Activated naive CD8-positive, alpha-beta T cell treated with anti-CD3 and anti-CD28 coated beads, Interleukin-2, amount 50 U/mL, for 16 hours (primary cell): ENCODE measurements at places on chromosomes 5 and 9.

- DNase-seq, result no peak
Observed at GRCh38 chr5:109485030-109485429, 75.3 kb upstream of the PJA2 start.

DNA sequence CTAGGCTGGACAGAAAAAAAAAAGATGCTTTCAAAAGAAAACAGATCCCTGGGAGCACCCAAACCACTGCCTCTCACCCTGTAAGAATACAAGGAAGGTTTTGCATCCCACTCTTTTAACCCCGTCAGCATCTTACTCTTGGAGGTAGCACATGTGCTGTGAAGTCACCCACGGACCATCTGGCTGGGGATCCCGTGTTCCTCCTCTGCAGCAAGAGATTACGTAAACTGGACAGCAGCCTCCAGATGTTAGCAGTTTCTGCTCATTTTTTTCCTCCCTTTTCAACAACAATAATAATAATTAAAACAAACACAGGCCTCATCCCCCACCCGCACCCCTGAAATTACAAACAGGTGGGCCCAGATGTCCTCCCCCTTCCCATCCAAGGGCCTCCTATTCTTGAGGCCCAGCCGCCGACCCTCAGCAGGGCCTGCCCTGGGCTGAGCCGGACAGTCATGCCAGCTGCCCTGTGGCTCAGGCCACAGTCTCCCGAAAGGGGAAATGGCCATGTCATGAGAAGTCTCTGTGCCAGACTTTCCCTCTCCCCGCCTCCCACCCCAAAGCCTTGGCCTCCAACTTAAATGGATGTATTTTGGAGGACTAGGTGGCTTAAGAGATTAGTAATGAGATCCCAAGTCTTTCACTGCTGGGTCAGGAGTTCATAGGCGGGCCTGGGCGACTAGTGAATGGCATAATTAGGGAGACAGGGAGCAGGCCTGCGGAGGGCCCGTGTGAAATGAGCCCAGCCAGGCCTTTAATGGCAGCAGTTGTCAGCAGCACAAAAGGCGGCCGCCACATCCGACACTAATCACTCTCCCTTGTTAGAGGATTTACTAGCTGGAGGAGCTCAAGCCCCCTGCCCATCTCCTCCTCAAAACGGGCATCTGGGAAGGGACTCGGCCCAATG, 165.1 kb downstream of the PAPPA start:
- DNase-seq, result no peak

DNA sequence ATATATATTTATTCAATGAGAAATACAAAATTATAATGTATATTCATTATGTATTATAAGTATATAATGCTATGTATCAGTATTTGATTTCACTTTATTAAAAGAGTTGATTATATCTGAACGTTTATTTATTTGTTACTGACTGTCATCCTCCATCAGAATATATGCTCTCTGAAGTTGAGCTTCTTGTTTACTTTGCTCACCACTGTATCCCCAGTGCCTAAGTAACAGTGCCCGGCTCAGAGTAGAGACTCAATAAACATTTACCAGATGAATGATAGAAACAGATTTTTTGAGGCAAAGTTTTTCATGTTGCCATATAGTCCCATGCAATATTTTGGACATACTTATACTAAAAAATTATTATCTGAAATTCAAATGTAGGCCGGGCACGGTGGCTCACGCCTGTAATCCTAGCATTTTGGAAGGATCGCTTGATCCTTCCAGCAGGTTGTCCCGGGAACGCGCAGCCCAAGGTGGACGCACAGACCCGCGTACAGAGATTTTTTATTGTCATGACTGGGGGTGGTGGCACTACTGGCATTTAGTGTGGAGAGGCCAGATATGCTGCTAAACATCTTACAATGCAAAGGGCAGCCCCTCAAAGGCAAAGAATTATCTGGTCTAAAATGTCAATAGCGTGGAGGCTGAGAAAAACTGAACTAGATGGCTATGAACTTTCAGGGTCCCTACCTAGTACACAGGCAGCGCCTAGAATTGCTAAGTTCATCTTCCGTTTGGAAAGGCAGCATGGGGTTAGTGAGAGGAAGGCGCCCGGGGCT, 761 bp upstream of the DNAJC25 start:
- no peak for DNase-seq

DNA sequence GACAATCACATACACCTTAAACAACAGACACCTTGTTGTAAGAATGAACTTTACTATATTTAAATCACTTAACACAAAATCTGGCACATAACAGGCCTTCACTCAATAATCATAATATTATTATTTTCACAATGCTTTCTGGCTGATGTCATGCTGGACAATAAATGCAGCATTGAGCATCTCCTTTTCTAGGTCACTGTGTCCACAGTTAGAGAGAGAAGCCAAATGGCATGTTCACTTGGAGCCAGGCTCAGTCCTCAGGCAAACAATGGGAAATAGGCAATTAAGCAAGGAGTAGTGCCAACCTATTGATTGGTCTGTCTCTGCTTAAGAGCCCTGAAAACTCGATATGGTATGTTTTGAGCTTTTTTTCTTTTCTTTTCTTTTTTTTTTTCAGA, 50.6 kb upstream of the KLF4 start:
- DNase-seq, result no peak

- DNase-seq, result no peak
Observed at GRCh38 chr5:167720259-167720658, 571.2 kb upstream of the WWC1 start.

DNA sequence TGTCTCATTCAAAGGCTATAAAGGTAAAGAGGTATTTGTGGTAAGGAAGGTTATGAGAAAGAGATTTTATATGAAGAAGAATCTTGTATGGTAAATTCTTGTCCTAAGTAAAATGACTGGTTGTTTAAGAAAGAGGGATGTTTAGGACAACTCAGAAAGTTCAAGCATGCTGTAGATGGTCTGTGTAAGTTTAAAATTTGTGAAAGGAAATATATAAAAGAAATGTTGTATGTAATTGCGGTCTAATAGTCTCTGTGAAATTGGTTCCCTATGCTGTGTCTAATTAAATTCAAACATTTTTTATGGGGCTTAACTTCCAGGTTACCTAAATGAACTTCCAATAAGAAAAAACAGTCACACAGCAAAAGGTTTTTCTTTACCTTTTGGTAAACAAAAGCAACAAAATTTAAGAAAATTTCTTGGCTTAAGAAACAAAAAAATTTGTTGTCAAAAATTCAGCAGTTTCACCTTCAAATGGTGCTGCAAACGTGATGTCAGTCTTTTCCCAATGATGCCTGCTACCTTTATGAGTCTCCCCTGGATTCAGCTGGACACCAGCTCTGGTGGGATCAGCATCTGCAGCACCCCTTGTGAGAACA, 83.0 kb upstream of the FCN1 start:
- DNase-seq, result no peak

DNA sequence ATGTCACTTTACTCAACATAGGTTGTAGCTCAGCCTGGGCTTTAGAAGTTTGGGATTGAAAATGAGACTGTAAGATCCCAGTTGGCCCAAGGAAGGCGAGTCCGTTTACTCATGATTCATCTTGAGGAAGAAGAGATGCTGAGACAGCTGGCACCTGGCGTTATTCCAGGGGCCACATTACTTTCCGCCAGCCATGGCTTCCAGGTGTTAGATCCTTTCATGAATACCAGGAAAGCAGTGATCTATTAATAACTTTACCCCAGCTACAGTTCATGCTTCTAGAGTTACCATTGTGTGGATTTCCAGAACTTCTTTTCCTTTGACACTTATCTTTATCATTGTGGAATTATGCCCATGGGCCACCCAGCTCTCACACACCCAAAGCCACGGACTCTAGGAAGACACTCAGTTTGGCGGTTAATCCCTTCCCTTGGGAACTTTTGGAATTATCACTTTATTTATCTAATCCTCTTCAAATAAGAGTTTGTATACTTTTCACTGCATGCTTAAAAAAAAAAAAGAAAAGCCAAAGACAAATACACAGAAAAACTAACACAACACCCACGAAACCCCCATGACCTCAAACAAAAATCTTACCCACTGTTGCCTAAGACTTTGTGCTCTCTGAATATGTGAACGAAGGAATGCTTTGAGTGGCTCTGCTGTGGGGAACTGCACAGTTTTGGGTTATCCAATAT, 26.9 kb downstream of the RAI14 start:
- DNase-seq, result no peak

GRCh38 chr5:31237174-31237573, 43.7 kb downstream of the CDH6 start:
- no peak for DNase-seq

DNA sequence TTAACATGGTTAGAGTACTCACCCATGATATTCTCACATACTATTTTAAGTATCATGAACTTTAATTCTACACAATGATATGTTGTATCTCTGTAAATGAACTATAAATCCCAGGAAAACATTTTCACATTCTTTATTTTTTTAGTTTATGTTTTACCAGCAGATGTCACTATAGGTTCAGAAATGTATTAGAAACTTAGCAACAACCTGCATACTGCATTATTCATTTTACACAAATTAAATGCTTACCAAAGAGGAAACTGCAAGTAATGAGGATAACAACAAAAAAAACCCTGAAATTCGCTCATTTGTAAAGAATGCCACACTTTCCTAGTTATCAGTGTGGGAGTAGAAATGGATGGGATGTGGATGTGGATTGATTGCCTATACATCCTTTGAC, 217.5 kb upstream of the OTULINL start:
- no peak for DNase-seq

DNA sequence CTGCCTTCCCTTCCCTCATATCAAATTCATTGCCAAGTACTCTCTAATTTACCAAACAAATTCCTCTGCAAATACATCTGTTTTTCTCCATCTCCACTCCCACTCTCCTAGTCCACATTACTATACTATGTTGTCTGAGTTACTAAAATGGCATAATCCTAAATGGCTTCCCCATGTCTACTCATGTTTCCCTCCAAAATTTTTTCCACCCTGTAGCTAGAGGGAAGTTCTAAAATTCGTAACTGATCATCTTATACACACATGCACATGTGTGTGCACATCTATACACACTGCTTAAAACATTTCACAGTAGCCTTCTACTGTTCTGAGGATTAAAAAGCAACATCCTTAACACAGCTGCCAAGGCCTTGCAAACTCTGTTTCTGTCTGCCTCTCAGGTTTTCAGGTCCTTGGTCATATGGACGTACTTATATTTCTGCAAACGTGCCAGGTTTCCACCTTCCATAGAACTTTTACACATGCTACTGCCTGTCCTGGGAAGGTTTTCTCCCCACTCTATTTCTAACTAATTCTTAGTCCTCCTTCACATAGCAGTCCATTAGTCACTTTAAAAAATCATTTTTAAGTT, 140.6 kb downstream of the LURAP1L start:
- DNase-seq, result no peak

- peak; percentile 52 for DNase-seq
Observed at GRCh38 chr9:33225319-33226147, 14.4 kb upstream of the SPINK4 start.

DNA sequence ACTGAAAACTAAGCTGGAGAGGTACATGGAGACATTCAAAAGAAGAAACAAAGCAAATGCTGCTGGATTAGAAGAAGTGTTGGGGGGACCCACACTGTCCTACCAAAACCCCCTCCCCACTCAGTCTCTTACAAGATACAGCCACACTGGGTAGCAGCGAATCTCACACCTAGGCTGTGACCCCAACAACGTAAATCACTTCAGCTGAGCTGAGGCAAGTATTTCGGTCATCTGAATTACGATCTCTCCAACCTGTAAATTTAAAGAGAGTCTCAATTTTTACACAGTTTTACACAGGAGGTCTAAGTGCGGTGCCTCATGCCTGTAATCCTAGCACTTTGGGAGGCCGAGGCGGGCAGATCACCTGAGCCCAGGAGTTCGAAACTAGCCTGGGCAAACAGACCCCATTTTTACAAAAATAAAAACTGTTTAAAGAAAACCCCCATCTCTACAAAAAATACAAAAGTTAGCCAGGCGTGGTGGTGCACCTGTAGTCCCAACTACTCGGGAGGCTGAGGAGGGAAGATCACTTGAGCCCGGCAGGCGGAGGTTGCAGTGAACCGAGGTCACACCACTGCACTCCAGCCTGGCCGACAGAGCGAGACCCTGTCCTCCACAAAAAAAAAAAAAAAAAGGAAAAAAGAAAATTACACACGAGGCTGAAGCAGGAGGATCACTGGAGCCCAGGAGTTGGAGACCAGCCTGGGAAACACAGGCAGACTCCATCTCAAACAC, 3.4 kb downstream of the CAMSAP1 start:
- DNase-seq, result no peak

DNA sequence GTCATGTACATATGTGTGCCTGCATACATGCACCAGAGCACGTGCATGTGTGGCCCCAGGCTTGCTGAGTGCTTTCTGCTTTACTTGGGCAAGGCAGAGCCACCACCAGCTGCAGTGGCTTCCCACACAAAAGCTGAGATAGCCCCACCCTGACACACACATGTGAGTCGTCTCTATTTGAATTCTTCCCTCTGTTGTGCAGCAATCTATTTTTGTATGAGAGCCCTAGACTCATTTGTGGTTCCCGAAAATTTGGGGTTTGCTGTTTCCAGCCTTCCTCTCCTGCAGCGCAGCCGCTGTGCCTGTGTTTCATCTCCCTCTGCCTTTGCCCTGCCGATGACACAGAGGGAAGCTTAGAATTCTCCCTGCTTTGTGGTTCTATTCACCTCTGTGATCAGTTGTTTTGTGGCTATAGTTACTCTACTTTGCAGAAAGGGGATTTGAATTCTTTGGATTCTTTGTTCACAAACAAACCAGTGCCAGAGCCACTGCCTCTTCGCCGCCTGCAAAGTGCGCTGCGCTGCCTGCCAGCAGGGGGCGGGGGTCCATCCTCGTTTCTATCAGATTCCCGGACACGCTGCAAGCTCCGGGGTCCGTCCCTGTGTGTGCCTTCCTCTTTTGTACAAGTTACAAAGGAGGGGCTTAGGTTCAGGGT, 95.8 kb upstream of the DAP start:
- no peak for DNase-seq

DNA sequence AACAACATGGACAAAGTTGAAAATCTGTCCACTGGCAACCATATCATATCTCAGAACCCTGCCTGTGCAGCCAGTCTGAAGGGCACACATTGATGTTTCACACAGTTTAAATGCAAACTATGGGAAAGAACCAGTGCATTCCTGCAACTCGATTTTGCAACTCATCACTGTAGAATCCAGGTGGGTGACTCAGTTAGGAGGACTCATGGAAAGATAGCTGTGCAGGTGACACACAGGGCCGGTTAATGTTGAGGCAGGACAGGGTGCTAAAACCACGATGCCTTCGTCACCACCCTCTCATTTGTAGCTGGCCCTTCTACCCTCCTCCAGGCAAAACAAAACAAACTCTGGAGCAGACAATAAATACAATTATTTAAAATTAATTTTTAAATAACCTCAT, 62.8 kb downstream of the TLE1 start:
- DNase-seq, result no peak

GRCh38 chr9:27431543-27432147, 92.4 kb upstream of the IFNK start:
- DNase-seq, result no peak

DNA sequence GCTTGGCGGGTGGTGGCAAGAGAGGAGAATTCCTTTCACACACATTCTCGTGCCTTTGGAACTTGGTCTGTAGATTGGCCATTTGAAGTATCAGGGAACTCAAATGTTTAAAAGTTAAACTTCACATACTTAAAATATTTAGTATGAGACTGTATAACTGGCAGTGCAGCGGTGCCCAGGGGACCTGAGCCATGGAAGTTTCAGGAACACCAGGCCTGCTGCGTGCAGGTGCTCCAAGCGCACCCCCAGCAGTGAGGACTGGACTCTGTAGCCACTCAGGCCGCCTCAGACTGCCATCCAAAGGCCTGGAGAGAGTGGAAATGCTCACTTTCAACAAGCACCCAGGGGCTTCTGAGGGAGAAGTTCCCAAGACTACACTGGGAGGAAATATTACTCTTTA, 273.5 kb upstream of the IRX2 start:
- no peak for DNase-seq

- no peak for DNase-seq
Observed at GRCh38 chr5:179336126-179336870, 9.0 kb downstream of the ADAMTS2 start.
